ENCODE measurements at places on chromosomes 3 and 15.

GRCh38 chr3:126085276-126085675 is 1.4 kb upstream of the SLC41A3 start:
- peak overlapping the region; percentile 66 for H3K27ac ChIP-seq
- H3K27me3 ChIP-seq, result no peaks in the 10 kb centered on the region
- H3K4me1 ChIP-seq, result peaks cover 23% of the 10 kb centered on the region
- H3K4me3 ChIP-seq, result peak overlapping the region; percentile 73
- H3K36me3 ChIP-seq, result no peaks in the 10 kb centered on the region

DNA sequence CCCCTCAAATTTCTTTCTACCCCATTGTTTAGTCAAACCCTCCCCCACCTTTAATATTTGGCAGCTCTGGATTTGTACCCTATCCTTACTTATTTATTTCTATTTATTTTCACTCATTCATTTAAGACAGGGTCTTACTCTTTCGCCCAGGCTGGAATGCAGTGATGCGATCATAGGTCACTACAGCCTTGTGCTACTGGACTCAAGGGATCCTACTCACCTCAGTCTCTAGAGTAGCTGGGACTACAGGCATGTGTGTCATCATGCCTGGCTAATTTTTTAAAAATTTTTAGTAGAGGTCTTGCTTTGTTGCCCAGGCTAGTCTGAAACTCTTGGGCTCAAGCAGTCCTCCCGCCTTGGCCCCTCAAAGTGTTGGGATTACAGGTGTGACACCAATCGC is 35.4 kb downstream of the ARIH1 start:
- H3K4me3 ChIP-seq, result no peak overlapping the region
- H3K27ac ChIP-seq, result no peak overlapping the region
- peaks cover 23% of the 10 kb centered on the region for H3K4me1 ChIP-seq
- H3K27me3 ChIP-seq, result no peaks in the 10 kb centered on the region
- no peaks in the 10 kb centered on the region for H3K36me3 ChIP-seq

- no peaks in the 10 kb centered on the region for H3K36me3 ChIP-seq
- DNase-seq, result no peak
- H3K27me3 ChIP-seq, result no peaks in the 10 kb centered on the region
- peaks cover 19% of the 10 kb centered on the region for H3K4me1 ChIP-seq
- no peak overlapping the region for H3K27ac ChIP-seq
Observed at GRCh38 chr3:143220741-143221140, 101.2 kb downstream of the CHST2 start.

DNA sequence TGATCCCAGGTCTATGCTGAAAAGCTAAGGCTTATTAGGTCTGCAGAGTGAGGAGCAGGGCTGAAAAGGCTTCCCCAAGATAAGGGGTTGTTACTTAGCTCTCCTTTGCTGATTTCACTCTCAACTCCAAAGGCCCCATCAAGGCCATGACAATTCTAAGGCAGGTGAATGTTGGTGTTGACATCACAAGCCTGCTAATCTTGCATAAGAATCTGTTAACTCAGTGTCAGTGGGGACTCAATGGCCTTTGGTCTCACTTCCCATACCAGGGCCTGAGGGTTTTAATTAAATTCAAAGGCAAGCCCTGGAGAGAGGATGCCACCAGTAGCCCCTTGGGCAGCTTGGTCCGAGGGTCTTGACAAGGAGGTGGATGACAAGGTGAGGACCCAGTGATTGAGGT is 9.4 kb upstream of the ALAS1 start:
- H3K27me3 ChIP-seq, result no peaks in the 10 kb centered on the region
- H3K4me1 ChIP-seq, result peaks cover 2% of the 10 kb centered on the region
- no peak overlapping the region for H3K27ac ChIP-seq
- no peak for DNase-seq
- no peaks in the 10 kb centered on the region for H3K36me3 ChIP-seq

DNA sequence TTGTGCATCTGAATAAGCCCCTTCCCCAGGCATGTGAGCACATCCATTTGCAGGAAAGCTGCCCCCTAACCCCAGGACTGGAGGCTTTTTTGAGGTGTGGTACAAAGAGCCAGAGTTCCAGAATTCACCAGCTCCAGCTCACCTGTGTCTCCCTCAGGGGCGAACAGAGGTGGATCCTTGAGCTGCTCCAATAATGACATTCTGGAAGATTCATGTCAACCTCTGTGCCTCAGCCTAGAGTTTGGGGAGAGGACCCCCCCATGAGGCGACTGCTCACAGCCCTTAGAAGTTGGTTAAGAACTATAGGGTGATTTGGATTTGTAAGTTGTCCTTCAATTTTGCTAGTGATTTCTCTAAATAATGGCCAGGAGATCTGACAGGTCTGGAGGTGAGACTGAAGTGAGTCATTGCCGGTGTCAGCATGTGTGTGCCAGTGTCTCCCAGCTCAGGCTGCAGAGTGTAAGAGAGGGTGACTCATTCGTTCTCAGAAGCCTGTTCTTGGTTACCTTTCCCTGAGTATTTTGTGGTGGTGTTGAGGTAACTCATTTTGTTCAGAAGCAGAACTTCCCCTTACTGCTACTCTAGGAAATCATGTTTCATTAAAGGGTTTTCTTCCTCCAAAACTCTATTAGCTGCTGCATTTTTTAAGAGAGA is 136.9 kb upstream of the TOPAZ1 start:
- H3K27ac ChIP-seq, result no peak overlapping the region
- DNase-seq, result no peak
- peaks cover 25% of the 10 kb centered on the region for H3K27me3 ChIP-seq
- H3K4me1 ChIP-seq, result peaks cover 7% of the 10 kb centered on the region
- H3K4me3 ChIP-seq, result no peak overlapping the region
- H3K36me3 ChIP-seq, result no peaks in the 10 kb centered on the region

Data from natural killer cell treated with Interleukin-12 subunit alpha and Interleukin-12 subunit beta and Interleukin-15 and Interleukin-18, amount 100 ng/mL, for 72 hours (primary cell).